ENCODE measurements at places on chromosomes 7 and 10. TPM values are rescaled to one million over a fixed set of nuclear protein-coding genes. Genes with fewer than 3 reads are reported as not detected.

RAB19 gene
- total RNA-seq: not detected

TAF6 gene
- total RNA-seq: 64.6 TPM

TMEM184A gene
- total RNA-seq: not detected

LRRC17 gene
- total RNA-seq: 22.7 TPM

PCLO gene
- total RNA-seq: 0.65 TPM

LAMB4 gene
- total RNA-seq: 0.20 TPM

TFR2 gene
- total RNA-seq: 0.95 TPM

NPTX2 gene
- total RNA-seq: 0.53 TPM

LMOD2 gene
- total RNA-seq: not detected

ACTR3C gene
- total RNA-seq: 0.69 TPM

HMX3 gene
- not detected for total RNA-seq

SEMA3A gene
- 1.7 TPM for total RNA-seq

GRCh38 chr7:54888067-54888733 is 129.2 kb upstream of the SEC61G start:
- no peak for DNase-seq

DNA sequence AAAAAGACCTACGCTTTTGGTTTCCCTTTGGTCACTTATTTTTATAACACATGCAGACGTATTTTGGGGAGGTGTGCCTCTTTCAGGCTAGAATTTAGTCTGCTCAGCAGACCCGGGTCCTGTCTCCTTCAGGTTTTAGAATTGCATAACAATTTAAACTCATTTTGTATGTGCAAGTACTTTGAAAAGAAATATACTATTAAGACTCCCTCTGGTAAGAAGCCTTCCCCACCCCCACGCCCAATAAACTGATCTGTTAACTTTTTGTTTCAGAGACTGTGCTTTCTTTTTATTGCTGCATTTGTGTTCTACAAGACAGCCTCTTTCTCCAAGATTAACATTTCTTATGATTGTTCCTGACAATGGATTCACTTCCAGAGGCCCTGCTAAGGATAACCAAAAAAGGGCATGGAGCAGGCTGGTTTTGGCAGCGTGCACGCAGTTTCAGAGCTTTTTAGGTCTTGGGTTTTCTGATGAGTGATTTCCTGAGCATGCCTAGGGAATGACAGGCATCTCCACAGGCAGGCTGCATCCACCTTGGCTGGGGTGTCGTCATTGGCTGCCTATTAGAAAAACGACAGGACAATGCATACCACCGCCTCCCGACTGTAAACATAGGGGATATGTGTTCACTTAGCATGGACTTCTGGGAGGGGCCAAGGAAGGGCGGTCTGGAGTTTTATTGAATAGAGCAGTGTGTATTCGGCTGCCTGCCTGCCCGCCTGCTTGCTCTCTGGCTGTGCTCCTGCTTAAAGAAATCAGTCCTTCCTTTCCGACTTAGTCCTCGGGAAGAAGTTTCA is at the start of gene CALD1:
Gene CALD1, plus strand, starts transcription at position 694 of the 800 bp plus-strand sequence. CDS start 88,100 bp downstream, outside the sequence.
- DNase-seq: peak; percentile 99

- DNase-seq: no peak
Observed at GRCh38 chr7:151509670-151510333, 9.9 kb downstream of the RHEB start.

DNA sequence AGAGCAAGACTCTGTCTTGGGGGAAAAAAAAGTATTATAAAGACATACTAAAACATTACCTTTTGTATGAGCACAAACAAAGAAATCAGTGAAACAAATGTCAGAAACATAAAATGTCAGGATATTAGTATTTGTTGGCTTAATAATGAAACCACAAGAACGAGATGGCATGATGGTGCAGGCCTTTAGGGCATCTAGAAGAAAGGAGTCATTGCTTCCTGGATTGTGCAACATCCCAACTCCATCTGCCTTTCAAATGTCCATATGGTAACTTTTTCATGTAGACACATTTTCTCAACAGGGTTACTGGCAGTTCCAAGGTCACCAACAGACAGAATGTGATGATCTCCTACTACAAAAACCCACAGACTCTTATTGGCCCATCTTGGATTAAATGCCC is 96.6 kb downstream of the ZNF248 start:
- DNase-seq: no peak

- DNase-seq: no peak
Observed at GRCh38 chr7:120089968-120090367, 183.0 kb upstream of the KCND2 start.

DNA sequence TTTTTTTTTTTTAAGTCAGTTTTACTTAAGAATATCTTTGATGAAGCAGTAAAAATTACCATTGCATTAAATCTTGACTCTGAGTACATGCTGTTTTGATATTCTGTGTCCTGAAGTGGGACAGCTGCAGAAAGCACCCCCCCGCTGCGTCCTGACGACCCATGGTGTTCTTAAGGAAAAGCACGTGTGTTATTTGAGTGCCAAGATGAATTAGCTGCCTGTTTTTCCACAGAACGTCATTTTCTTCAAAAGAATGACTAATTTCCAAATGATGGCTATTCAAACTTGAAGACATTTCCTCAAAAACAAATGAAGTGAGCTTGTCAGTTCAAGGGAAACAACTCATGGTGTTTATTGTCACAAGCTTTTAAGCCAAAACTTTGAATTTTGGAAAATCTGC is 45.9 kb downstream of the CREM start:
- peak; percentile 98 for DNase-seq

DNA sequence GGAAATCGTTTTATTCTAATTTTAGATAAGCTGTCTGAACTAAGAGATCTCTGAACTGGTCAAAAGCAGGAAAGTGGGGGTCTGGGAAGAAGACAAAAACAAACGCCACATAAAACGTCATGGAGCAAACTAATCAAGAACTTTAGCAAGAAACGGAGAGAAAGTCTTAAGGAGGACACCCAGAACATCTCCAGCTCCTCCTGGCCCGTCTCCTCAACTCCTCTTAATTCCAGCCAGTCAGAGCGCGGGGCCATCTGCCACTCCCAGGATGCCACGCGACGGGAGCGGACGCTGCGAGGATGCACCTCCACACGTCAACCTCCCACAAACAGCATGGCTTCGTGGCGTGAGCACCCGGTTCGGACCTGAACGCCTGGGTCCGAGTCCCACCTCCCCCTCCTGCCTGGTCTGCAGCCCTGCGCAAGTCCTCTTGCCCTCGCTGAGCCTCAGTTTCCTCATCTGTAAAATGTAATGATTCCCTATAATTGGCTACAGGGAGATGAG is 598 bp downstream of the MMS19 start:
- peak; percentile 74 for DNase-seq

DNA sequence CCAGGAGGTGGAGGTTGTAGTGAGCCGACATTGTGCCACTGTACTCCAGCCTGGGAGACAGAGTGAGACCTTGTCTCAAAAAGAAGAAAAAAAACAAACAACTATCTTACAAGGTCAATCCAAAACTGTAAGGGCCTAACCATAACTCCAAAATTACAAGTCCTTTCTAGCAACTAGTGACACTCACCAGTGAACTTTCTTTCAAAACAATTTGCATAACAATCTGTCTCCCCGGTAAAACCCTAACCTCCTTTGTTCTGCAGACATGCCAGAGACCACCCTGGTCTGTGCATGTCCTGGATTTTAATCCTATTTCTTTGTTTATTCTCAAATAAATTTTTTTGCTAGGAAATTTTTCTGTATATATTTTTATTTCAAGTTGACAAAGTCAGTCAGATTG is 68.1 kb downstream of the EXOC6 start:
- no peak for DNase-seq

- DNase-seq: no peak
Observed at GRCh38 chr10:127618797-127619196, 69.7 kb downstream of the NPS start.

GRCh38 chr10:69292459-69292858 is 14.2 kb downstream of the HK1 start:
- no peak for DNase-seq

- DNase-seq: peak; percentile 72
Observed at GRCh38 chr7:98249106-98249505, 2.9 kb downstream of the TECPR1 start.

GRCh38 chr10:103479135-103479534 is at the start of gene CALHM3:
Gene CALHM3, minus strand, starts transcription at chr10:103479240. Its CDS starts 208 bp downstream, at chr10:103479032.
- DNase-seq: no peak

DNA sequence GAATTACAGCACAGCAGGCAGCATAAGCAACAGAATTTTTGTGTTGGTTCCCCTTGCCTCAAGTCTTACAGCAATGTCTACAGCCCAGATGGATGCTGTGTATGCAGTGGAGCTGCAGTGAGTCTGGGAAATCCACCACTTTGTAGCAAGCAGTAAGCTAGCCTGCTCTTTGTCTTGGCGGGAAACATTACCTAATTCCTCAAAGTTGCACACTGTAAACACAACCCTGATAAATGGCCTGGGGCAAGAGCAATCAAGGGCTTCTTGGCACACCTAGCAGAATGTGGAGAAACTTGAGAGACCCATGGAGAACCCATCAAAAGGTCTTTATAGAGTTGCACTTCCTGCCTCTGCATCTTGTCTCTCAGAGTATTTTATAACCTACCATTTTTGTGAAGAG is 102.0 kb upstream of the FOXP2 start:
- no peak for DNase-seq

- no peak for DNase-seq
Observed at GRCh38 chr10:49269523-49269922, 29.4 kb upstream of the C10orf71 start.

DNA sequence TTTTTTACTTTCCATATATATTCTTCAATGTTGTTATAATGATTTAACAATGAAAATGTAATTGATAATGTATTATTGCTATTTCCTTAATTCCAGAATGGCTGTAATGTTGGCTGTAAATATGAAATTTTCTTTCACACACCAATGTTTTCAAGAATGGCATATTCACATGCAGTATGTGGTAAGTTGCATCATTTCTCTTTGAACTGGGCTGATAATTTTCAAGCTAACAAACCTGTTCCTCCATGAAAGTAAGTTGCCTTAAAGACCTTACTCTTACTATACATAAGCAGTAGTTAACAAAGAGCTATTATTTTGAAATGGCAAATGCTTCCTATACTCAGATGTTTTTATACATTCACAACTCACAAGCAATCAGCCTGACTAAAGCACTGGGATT is 154.5 kb downstream of the TMEM168 start:
- no peak for DNase-seq

- DNase-seq: no peak
Observed at GRCh38 chr10:104033401-104033930, 52.2 kb downstream of the COL17A1 start.

DNA sequence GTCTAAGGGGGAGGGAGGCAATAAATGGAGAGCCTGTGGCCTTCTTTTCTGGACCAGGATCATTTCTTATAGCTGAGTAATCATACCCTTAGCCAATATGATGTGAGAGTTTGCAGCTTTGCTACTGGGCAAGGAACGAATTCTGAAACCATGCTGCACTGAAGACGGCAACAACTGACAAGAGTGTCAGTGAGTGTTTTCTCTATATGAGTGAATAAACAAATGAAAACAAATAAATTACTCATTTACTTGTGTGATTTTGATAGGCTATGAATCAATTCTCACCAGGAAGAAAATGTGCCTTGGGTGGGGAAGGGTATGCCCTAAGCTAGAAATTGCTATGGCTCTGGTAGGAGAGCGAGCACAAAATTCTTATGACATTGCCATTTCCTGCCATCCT is 79.4 kb upstream of the LRRN3 start:
- no peak for DNase-seq

DNA sequence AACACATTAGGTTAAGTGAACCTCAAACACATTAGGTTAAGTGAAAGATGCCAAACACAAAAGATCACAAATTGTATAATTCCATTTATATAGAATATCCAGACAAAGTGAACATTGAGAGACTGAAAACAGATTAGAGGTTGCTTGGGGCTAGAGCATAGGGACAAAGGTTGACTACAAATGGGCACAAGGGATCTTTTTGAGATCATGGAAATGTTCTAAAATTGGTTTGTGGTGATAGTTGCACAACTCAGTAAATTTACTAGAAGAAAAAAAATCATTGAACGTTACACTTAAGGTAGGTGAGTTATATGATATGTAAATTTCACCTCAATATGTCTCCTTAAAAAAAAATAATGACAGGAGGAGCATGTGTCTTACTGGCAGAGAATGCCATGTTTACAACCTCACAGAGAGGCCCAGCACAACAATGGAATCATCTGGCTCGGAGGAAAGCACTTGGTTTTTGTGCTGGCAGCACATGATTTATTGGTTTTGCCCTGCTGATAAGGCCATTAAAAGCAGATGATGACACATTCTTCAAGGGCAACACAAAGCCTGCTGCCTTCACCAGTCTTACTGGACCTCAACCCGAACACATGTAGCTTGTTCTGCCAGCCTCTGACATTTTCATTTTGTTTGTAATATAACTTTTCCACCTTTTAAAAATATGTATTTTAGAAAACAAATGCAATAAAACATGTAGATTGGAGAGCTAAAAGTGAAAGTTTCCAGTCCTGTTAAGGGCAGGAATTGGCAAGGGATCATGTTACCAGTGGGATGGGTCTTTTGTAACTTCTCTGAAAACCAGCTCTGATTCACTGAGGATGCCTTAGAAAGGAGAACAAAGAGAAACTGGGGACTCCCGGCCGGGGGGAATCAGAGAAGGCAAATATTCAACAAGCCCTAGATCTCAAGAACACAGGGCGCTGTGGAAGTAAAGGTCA is 11.9 kb upstream of the LMOD2 start:
- DNase-seq: peak; percentile 96

DNA sequence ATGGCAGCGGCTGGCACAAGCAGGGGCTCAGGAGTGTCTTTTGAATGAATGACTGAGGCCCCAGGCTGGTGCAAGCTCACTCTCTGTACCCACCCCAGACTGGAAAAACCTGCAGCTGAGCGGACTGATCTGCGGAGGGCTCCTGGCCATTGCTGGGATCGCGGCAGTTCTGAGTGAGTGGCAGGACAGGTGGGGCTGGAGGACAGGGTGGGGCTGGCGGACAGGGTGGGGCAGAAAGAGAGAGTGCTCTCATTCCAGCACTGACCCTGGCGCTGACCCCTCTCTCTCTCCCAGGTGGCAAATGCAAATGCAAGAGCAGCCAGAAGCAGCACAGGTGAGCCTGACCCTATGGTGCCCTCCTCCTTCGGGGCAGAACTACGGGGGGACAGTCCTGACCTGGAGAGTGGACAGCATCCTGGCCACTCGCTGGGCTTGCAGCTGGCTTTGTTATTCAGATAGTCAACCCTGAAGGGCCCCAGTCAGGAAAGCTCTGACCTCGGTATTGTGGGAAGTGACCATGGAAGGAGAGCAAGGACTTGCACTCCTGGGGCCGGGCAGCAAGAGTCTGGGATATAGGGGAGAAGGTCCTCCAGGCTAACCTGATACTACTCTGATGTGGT is 4.1 kb downstream of the FXYD4 start:
- no peak for DNase-seq

- no peak for DNase-seq
Observed at GRCh38 chr10:44902941-44903545, 8.1 kb upstream of the TMEM72 start.

GRCh38 chr10:30630571-30630970 is 1.0 kb upstream of the LYZL2 start:
- no peak for DNase-seq
